ENCODE measurements at places on chromosomes 3 and 15.

- DNase-seq, result no peak
Measured at GRCh38 chr15:78716651-78717050, 75.6 kb upstream of the CHRNB4 start.

DNA sequence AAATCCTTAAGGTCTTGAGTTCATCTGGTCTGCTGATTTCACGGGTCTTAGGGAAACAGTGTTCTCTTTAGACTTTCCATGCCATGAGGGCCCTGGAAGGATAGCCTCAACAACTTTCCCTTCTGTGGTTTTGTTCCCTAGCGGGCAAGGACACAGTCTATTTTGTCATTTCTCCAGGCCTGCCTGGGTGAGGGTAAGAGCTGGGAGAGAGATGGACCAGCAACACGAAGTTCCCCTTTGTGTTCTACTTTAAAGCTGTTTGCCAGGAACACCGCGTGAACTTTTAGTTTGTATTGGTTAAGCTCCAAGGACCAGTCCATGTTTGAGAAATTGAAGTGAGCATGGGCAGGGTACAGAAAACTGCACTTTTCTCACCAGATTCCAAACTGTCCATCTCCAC, 20.9 kb downstream of the ST3GAL6 start:
- DNase-seq, result no peak

DNA sequence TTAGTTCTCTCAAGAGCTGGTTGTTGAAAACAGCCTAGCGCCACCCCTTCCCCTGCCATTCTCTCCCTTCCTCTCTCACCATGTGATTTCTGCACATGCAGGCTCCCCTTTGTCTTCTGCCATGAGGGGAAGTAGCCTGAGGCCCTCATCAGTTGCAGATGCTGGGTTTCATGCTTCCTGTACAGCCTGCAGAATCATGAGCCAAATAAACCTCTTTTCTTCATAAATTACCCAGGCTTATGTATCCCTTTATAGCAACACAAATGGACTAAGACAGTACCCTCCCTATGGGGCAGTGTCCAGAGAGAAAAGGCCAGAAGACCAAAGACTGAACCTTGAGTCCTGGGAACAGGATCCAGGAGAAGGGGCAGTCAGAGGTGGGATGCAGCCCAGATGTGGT, 54.7 kb downstream of the CLEC3B start:
- no peak for DNase-seq

DNA sequence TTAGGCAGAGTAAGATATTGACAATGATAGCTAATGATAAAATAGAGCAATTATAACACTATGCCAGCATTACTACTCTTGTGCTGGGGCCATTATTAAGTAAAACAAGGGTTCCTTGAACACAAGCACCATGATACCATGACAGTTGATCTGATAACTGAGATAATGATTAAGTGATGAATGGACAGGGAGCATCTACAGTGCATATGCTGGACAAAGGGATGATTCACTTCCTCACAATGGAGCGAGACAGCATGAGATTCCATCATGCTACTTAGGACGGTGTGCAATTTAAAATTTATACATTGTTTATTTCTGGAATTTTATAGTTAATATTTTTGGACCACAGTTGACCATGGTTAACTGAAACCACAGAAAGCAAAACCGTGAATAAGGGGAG, 156.6 kb downstream of the FHIT start:
- no peak for DNase-seq

GRCh38 chr3:10601151-10601856, 95.9 kb upstream of the ATP2B2 start:
- DNase-seq, result no peak

- no peak for DNase-seq
Measured at GRCh38 chr3:18579661-18580060, 154.5 kb upstream of the SATB1 start.

DNA sequence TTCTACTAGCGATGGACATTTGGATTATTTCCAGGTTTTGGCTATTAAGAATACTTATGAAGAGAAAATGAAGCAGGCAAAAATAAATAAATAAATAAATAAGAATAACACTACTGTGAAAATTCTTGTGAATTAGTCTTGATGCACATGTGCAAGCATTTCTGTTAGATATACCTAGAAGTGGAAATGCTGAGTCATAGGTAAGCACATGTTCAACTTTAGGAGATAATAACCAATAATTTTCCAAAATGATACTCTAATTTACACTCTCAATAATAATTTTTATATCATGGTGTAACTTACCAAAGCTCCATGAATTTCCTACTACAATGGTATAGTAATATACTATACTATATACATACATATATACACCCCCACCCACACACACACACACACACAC, 23.4 kb downstream of the EMC4 start:
- no peak for DNase-seq

DNA sequence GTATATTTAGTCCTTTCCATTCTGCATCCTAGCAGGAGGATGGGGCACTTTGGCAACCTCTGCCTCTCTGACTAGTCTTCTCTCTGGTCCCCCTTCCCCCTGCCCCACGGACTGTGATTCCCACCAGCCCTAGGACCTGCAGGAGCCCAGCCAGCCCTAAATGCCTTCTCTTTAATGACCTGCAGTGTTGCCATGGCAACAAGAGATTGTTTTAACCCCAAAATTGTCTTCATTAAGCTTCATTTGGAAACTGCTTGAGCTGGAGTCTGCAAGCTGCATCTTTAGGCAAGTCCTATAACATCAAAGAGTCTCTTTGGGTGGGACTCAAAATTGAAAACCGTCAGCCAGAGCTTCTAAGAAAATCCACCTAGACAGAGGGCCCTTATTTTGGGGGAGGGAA, 59.7 kb upstream of the ANKRD34C start:
- no peak for DNase-seq

DNA sequence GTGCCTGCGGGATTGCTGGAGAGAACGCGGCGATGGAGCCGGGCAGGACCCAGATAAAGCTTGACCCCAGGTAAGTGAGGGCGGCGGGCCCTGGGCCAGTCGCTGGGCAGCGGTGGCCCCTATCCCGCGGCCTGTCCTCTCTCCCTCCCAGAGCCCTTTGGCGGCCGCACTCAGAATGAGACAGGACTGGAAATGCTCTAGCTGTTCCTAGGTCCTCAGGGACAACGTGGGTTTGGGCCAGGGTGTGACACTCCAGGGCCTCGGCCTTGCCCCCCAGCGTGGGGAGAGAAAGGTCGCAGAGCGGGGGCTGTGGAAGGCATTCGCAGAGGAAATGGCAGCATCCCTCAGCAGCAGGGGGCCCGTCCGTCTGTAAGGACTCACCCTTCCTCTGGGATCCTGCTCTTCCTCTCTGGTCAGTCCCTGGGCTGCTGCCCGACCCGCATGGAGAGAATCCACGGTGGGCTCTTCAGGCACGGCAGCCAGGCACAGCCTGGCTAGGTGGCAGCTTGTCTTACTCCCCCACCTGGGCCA, 412 bp downstream of the SLC51A start:
- DNase-seq, result no peak

GRCh38 chr3:114841515-114841914, 305.6 kb downstream of the ZBTB20 start:
- no peak for DNase-seq

DNA sequence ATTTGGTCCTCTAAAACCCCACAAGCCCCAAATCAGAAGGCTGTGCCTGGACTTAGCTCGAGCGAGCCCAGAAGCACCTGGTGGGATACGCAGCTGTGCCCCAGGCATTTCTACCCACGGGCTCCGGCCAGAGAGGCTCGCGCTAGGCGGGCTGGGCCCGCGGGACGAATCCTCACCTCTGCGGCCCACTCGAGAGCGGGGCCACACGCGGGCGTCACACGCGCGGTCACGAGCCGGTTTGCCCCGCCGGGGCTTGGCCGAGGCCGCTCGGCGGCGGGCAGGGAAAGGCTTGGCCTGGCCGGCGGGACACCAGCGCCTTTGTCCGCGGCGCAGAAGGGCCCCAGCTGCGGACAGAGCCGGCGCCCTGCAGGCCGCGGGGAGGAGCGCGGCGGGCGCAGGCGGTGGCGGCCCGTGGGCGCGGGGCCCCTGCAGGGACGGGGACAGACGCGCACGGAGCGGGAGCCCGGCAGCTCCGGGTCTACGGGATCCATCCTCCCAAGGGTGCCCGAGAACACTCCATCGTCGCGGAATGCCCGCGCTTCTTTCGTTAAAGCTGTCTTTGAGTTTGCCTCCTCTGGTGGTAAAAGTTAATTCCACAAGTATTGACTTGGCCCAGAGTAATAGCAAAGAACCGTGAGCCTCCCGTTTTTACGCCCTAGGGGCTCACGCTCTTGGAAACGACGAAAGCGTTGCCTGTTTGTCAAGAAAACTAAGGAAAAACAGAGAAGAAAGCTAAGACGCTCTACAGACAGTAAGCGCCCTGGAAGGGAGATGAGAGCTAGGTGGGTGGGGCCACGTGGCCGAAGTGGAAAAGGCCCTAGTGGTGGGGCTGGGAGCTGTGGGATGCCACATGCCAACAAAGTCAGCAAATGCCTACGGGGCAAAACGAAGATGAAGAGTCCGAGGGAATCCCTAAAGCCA, 26.4 kb downstream of the TYRO3 start:
- peak; percentile 42 for DNase-seq

- peak; percentile 27 for DNase-seq
Measured at GRCh38 chr3:77256584-77257503, 216.9 kb downstream of the ROBO2 start.

- no peak for DNase-seq
Measured at GRCh38 chr15:70327856-70328678, 230.3 kb upstream of the TLE3 start.

DNA sequence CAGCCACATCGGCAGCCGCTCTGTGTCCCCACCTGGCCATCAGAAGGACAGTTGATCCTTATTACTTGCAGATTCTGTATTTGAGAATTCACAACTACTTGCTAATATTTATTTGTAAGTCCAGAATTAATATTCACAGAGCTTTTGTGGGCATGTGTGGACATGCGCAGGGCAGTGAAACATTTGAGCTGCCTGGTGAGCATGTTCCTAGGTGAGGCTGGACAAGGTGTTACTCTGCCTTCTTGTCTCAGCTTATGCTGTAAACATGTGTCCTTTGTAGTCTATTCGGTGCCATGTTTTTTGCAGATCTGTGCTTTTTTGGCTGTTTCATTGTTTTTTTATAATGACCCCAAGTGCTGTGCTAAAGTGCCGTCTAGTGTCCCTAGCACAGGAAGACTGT, 15.6 kb downstream of the FAH start:
- no peak for DNase-seq

DNA sequence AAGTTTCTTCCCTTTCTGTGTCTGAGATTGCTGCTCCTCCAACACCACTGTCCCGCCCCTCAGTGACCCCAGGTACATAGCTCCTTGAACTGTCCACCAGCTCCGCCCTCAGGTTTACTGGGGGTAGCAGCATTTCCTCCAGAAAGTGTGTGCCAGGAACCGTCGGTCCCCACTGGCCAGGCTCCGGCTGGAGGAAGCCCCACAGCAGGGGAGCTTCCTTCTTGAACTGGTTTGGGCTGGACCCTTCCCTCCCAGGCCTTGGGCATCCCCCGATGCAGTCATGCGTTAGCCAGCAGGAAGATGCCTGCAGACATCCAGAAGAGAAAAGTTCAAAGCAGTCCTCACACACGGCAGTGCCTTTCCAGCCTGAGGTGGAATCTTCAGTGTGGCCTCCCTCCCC, 19.7 kb downstream of the PAK6 start:
- no peak for DNase-seq

DNA sequence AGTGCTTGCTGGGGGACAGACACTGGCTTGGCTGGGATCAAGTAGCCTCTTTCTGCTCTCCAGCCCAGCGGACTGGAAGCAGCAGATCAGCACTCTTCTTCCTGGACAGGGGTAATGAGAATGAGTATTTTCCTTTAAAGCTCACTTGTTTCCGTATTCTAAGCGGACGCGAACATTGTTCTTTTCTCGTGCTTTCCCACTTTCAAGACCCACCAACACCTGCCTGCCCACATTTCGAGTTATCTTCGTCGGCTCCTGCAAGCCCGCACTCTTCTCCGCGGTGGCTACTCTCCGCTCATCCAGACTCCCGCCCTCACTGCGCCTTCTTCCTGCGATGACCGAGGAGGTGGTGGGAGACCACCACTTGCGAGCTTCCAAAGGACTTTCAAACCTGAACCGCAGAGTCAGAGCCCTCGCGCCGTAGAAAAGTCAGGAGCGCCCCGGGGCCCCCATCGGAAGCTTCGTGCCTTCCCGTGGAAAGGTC, 1.6 kb upstream of the PPM1L start:
- DNase-seq, result peak; percentile 26

DNA sequence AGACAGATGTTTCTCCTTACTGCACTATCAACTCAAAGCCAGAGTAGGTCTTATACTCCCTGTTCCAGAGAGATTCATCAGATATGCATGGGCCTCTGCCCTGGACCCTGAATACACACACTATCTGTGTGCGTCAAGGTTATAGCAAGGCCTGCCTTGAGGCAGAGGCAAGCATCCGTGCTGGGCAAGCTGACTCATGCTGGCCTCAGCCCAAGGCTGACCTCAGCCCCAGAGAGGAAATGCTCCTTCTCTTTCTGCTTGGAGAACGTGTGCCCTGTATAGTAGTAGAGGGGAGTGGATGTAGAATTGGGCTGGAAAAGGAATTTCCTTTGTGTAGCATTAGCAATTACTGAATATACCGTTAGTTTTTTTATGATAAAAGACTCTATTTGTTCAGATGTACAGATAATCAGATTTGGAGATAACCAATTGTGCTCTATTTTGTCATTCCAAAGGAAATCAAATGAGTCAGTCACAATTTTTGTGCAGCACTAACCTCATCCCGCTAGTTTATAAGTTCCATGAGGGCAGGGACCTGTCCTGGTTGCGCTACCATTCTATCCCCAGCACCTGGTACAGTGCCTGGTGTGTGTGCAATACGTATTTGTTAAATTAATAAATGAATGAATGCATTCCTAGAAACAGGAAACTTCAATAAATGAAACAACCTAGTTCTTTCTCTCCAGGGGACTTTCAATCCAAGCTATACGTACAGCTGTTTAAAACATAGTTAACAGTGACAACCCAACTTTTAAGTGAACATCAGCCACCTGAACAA, 13.3 kb upstream of the PAQR9 start:
- peak; percentile 44 for DNase-seq

DNA sequence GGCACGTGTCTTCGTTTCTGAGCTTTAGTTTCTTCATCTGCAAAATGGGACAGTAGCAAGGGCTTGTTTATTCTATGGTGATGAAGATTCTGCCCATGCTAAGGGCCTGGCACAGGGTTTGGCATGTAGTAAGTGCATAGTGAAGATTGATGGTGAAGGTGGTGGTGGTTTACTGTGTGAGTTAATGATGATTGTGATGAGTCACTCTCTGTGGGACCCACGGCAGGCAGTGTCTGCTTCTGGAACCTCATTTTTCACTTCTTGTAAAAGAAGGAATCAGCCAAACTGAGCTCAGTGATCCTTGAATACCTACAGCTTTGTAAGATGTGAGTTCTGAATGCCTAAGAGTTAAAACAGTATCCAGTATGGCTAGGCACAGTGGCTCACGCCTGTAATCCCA, 86.2 kb upstream of the LRTM1 start:
- DNase-seq, result no peak

- no peak for DNase-seq
Measured at GRCh38 chr15:58462547-58462946, 30.8 kb downstream of the LIPC start.

- no peak for DNase-seq
Measured at GRCh38 chr15:39330061-39330460, 250.8 kb upstream of the THBS1 start.
